ENCODE measurements at places on chromosomes 6 and 20. TPM values are rescaled to one million over a fixed set of nuclear protein-coding genes. Genes with fewer than 3 reads are reported as not detected.

- no peak for DNase-seq
These were observed 48.2 kb downstream of the CENPW start for GRCh38 chr6:126388104-126388598.

XKR7 gene
- not detected for total RNA-seq

PPP2R5D gene
- 37.3 TPM for total RNA-seq

GRCh38 chr20:23832775-23833513 is 6.4 kb upstream of the CST2 start:
- DNase-seq, result no peak

PRKN gene
- 0.34 TPM for total RNA-seq

SOBP gene
- 1.0 TPM for total RNA-seq

DNA sequence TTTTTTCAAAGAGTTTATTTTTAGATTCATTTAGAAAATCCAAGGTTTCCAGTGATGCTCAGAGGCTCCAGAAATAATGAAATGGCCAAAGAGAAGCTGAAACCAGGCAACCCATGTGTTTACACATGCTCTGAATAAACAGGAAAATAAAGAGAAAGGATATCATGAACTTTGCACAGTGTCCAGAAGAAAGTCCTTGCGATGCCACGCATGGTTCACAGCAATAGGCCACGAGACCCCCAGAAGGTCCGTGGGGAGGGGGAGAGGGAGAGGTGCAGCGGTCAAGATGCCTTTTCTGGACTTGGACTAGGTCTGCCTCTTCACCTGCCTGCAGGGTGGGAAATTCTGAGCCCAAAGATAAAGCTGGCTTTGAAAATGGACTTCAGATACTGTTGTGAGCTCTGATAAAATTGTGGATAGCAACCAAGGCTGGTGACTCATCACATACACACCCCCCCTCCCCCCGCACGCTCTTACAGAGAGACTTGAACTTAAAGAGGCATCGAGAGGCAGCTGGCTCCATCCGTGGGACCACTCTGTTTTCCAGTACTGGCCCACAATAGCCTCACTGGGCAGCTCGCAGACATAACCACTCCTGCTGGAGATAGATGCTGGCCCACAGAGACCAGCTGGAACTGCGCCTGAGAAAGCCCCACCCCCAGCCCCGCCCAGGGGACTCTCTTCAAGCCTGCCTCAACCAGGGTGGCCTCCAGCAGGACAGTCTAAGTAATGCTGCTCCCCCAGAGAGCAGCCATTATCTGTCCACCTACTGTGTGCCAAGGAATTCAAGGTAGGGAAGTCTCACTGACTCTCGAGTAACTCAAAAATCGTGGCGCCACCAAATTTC is 21.2 kb upstream of the NFATC2 start:
- DNase-seq, result peak; percentile 91

DNA sequence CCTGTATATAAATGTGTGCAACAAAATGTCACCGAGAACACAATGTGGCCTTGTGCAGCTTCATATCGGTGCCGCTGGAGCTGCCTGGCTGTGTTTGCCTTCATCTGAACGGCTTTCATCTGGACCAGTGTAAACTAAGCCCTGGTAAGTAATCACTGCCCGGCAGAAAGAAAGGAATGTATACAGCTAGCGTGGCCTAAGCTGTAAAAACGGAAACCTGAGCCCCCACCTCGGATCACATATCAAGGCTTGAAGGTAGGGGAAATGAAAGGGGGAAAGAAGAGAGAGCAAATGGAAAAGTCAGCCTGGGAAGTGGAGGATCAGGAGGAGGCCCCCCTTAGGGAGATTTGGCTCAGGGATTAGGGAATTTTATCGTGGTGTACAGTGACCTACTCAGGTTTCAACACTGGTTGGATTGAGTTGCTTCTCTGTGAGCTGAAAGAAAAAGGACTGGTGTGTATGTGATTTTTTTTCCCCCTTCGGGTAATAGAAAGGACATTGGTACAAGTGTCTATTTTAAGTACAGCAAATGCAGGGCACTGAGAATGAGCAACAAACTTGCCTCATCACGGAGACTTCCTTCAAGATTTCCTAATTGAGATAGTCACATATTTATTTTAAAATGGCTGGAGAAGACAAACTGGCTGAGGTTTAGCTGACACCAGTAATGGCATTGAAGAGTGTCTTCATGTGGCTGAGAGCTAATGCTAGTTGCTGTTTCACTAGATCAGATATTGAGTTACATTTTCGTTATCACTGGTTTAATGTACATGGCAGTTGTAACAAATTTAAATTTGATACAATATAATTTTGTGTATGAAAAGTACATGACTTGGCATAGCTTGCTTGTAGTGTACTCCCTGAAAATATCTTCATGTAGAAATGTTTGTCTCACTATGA is 3.5 kb downstream of the SOBP start:
- peak; percentile 15 for DNase-seq

- no peak for DNase-seq
These were observed 480.8 kb upstream of the JARID2 start for GRCh38 chr6:14765106-14765505.

GRCh38 chr6:165847407-165848085 is 184.5 kb upstream of the PDE10A start:
- DNase-seq, result no peak

- no peak for DNase-seq
These were observed 161.6 kb upstream of the MARCKS start for GRCh38 chr6:113695516-113695915.

DNA sequence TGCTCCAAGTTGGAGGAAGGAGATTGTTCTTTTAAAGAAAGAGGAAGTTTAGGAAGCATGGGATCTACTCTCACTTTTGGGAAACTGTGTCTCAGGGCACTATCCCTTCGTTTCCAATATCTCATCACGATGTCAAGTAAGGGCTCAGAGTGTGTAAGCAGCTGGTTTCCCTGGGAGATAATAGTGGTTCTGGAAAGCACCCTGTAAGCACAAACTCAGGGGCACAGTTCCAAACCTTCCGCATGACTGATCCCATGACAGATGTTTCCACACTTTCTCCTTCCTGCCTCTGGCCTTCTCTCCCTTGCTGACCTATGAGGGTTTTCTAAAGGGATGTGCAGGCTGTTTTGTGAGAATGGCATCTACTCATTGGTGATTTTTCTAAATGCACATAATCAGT is 33.9 kb downstream of the ADTRP start:
- peak; percentile 23 for DNase-seq

DNA sequence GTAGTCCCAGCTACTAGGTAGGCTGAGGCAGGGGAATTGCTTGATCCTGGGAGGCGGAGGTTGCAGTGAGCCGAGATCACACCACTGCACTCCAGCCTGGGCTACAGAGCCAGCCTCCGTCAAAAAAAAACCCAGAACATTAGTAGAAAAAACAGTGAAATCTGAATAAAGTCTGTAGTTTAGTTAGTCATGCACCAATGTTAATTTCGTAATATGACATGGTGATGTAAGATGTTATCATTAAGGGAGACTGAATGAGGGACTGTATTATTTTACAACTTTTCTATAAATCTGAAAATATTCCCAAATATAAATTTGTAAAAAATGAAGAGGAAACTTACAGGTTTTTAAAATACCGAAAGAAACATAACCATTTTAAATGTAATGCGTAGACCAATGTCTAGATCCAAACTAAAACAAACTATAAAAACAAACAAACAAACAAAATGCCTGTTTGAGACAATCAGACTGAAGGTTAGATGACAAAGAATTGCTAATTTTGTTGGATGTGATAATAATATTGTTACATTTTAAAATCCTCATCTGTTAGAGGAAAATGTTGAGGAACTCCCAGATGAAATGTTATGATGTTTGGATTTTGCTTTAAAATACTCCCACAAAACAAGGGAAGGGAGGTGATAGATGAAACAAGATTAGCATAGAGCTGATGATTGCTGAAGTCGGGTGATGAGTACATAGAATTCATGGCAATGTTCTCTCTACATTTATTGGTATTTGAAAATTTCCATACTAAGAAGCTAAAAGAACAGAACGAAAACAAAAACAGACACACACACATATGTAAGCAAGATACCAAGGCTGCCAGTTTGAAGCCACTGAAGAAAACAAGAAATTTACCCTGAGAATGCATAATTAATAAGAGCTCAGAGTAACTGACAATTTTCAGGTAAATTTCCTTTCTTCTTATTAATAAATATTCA is 1.8 kb downstream of the GSTA4 start:
- peak; percentile 5 for DNase-seq

DNA sequence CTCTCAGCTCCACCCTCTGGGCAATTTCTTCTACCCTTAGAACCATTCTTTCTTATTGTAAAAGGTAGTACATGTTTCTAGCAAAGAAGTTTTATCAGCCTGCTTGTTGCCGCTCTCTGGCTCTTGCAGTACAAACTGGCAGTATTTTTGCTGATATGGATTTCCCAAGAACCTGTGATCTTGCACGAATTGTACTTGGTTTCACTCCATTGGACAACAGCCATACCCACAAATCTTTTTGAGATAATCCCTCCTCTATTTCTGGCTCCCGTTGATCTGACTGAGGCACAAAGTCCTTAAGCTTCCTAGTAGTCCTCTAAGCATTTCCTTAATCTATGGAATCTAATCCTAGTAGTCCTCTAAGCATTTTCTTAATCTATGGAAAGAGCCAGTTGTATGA is 487.0 kb upstream of the PTCHD4 start:
- no peak for DNase-seq

PBOV1 gene
- not detected for total RNA-seq

- no peak for DNase-seq
These were observed 96.5 kb downstream of the ERMARD start for GRCh38 chr6:169847901-169848311.

DNA sequence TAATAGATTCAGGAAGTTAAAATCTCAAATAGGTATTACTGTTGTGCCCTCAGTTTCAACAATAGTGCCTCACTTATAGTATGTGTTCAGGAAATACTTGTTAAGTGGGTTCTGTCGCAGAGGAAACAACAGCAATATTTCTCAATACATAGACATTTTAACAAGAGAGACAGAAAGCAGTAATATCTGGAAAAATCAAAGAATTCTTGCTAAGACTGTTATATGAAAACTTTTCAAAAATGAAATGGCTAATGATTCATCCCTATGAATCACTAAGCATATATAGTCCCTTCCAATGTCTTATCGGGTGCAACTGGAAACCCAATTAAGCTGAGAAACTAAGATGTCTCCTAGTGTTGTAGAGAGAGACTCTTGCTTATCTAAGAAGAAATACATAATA is 668.9 kb downstream of the TFAP2A start:
- no peak for DNase-seq

ISM1 gene
- 0.09 TPM for total RNA-seq

SLC22A16 gene
- total RNA-seq, result not detected

DNA sequence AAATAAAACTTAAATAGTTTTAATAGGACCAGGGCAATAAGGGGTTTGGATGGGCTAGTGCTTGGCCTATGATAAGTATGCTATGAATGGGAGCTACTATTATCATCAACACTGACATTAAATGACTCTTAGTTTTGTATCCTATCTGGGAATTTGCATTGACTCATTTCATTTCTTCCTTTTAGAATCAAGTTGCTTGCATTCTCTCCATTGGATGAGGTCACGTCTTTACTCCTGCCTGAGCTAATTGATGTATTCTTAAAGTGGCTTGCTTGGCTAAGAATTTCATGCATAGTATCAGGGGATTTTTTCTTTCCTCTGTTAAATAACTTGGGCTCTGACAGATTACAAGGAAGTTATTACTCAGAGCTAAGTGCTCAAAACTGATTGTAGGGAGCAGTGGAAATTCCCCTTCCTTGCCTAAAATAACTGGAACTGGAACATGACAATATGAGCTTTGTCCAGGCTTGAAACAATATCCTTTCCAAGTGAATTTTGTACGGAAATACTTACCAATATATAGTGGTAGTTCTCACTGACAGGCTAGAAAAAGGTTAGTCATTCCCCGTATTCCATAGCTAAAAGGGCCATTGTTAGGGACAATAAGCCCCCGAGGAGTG is 169.9 kb downstream of the BCAS1 start:
- DNase-seq, result peak; percentile 95

KIF6 gene
- total RNA-seq, result not detected

- no peak for DNase-seq
These were observed 8.8 kb downstream of the BNIP5 start for GRCh38 chr6:36327919-36328236.

GRCh38 chr6:122322824-122323223 is 76.6 kb upstream of the HSF2 start:
- DNase-seq, result peak; percentile 7

OOEP gene
- not detected for total RNA-seq

DNA sequence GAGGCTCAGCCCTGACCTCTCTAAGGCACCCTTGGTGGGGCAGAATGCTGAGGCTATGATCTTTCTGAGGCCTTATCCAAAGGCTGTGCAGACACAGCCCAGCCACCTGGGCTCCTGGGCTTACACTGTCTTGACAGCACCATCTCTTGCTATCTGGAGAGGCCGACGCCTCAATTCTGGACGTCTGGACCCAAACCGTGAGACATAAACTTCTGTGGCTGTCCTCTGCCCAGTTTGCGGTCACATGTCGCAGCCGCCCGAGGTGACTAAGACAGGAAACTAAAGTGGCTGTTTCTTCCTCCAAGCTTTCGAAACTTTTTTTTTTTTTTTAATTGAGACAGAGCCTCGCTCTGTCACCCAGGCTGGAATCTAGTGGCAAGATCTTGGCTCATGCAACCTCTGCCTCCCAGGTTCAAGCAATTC is 49.3 kb downstream of the PRR18 start:
- DNase-seq, result peak; percentile 7

DNA sequence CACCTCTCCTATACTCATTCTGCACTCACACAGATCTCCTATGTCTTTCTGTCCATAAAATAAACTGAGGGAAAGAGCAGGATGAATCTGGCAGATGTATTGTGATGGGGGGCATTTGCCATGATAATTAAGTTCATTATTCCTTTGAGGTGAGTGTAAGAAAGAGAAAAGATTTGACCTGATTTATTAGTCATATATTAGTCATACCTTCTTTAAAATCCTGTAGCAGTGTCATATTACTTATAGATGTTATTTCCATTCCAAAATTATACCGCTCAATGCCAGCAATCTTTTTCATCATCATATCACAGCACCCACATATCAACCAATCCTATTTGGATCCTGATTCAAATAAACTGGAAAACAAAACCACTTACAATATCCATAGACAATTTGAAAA is 733.3 kb upstream of the SLC35B3 start:
- DNase-seq, result no peak

GRCh38 chr20:15895560-15896084 is 677.6 kb downstream of the KIF16B start:
- peak; percentile 2 for DNase-seq

GRCh38 chr6:2881423-2881822 is 21.7 kb downstream of the SERPINB9 start:
- no peak for DNase-seq

- DNase-seq, result no peak
These were observed 123.9 kb upstream of the LAMP5 start for GRCh38 chr20:9390441-9390840.

GRCh38 chr6:133502441-133503335 is 261.5 kb downstream of the EYA4 start:
- DNase-seq, result no peak

GRCh38 chr6:45297320-45297719 is 30.8 kb upstream of the RUNX2 start:
- DNase-seq, result no peak

GRCh38 chr6:99589290-99589672 is 17.4 kb upstream of the PRDM13 start:
- DNase-seq, result no peak

Measured in dermis blood vessel endothelial cell (primary cell).